ENCODE measurements at places on chromosomes 7 and 10.

DNA sequence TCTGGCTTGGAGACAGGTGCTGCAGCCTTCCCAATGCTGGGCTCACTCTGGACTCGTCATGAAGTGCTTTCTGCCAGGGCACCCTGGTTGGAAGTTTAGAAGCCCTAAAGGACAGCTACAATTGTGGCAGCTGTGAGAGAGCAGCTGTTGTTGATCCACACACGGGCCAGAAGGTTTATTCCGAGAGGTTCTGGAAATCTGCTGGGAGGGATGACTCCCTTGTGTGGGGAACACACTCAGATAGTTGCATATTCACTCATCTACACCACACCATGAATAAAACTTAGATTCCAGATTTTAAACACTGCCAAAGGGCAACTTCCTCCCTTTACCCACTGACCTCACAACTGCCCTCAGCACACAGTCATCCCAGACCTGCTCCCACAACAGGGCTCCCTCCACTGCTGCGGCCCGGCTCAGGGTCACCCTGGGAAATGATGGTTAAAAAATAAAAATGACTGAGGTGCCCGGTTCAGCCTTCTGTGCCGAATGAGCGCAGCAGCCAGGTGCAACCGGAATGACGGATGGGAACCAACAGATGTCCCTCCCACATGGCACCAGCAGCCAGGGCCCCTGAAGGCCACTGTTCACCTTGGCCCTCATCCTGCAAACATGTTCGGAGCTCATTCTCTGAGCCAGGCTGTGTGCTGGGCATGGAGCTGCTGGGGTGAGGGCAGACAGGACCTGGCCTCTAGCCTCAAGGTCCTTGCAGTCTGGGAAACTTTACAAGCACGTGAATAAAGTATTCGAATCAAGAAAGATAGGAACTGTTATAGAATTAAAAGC is 40.2 kb downstream of the ASB13 start:
- no peak for DNase-seq

DNA sequence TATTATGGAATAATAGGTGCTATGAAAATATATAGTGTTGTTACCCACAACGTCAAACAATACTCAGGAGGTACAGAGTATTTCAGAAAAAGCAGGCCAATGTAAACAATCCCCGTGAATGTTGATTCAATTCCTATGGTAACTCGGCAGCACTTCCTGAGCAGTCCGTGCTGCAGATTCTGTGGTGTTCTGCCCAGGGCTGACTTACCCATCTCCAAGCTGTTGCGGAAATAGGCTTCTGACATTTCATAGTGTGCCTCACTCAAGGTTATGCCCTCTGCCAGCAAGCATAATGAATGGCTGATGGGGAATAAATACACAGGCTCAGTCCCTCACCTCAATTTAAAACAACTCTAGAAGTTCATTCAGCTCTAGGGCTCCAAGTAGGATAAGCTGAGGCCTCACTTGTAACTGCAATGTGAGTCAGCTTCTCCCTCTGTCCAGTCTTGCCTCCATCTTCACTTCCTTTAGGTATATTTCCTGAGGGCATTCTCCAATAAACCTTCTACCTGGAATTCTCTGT is 177.6 kb downstream of the GNAI1 start:
- no peak for DNase-seq

DNA sequence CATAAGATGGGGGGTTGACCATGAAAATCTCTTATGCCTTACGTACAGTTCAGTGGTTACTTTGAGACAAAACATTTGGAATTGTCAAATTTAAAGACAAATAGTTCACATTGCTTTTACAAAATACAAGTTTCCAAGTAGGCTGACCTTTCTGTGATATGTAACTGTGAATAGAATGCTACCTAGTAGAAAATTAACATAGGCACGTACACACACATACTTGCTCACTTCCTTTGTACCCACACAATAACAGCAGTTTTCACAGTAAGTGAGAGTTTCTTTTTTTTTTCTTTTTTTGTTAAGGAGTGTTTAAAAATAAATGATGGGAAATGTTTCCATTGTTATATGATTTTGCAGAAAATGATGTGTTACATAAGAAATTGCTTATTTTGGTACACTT is 53.3 kb upstream of the SP8 start:
- DNase-seq, result no peak

DNA sequence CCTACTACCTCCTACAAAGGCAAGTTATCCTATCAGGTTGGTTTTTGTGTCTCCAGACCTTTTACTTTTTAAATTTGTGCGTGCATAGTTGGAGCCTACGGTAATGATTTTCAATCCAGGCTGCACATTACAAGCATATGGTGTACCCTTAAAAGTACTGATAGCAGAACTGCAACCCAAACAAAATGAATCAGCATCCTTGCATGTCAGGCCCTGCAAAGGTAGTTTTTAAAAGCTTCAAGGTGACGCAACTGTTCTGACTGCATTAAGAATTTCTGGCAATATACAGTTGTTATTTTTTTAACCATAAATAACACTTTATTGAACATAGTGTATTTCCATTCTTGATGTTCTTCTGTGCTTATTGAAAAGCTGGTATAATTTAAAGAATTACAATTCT is 28.9 kb downstream of the GNAT3 start:
- no peak for DNase-seq

GRCh38 chr10:112311481-112311880 is 28.3 kb downstream of the TECTB start:
- no peak for DNase-seq

GRCh38 chr10:126584836-126585235 is 85.7 kb downstream of the C10orf90 start:
- no peak for DNase-seq

- no peak for DNase-seq
Observed at GRCh38 chr7:87452279-87452678, 23.2 kb downstream of the ABCB4 start.

GRCh38 chr7:129162732-129163131 is 18.2 kb downstream of the TSPAN33 start:
- DNase-seq, result no peak

GRCh38 chr7:135731-136645 is 56.4 kb upstream of the FAM20C start:
- no peak for DNase-seq

DNA sequence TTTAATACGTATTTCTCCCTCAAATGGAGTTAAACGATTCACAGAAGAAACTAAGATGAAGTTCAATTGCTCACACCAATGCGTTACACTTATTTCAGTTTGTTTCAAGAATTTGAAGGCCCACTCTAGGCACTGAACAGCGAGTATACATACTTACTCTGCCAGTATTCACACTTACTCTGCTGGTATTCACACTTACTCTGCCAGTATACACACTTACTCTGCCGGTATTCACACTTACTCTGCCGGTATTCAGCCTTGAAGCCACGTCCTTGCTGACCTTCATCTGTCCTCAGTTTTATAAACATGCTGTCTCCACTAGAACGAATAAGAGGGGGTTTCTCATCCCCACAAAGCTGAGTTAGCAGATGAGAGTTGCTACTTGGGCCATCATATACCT is 86.0 kb downstream of the CUBN start:
- DNase-seq, result no peak

GRCh38 chr7:116897661-116898060 is 35.3 kb downstream of the CAPZA2 start:
- DNase-seq, result no peak

DNA sequence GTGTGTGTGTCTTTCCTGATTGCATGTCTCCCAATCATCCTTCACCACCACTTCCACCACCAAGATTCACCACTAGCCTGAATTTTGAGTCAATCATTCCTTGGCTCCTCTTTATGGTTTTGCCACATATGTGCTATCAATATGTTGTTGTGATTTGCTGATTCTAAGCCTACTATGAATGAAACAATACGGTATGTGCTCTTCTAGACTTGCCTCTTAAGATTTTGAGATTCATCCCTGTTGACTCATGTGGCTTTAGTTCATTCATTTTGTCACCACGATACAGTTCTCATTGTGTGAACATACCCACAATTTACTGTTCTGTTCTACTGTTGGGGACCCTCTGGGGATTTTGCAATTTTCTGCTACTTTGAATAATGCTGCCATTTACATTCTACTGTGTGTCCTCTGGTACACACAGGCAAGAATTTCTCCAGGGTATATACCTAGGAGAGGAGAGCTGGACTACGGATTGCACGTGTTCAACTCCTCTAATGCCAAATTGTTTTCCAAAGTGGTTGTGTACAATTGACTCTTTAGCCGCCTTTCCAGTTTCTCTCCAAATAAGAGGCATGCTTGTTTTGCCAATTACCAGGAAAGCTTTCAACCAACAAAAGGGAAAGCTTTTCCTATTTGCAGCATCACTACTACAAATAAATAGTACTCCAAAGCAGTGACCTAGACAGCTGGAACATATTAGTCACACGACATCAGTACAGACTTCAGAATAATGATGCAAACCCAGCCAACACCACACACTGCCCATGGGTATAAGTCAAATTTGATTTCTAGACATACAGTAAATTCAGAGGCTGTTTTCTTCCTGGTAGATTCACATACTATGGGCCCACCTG is 30.0 kb downstream of the SGMS1 start:
- no peak for DNase-seq

GRCh38 chr7:15602236-15602635 is 40.4 kb upstream of the AGMO start:
- DNase-seq, result no peak

DNA sequence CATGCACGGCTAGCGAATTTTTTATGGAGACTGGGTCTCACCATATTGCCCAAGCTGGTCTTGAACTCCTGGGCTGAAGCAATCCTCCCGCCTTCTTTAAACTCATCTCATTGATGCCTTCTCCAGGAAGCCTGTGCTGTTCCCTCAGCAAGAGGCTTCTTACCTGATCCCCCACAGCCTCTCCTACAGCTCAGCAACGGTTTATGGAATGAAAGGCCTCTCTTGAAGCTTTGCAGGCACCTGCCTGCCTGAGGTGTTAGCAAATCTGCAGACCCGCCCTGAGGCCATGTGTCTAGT is 468 bp upstream of the TRIM56 start:
- DNase-seq, result no peak

DNA sequence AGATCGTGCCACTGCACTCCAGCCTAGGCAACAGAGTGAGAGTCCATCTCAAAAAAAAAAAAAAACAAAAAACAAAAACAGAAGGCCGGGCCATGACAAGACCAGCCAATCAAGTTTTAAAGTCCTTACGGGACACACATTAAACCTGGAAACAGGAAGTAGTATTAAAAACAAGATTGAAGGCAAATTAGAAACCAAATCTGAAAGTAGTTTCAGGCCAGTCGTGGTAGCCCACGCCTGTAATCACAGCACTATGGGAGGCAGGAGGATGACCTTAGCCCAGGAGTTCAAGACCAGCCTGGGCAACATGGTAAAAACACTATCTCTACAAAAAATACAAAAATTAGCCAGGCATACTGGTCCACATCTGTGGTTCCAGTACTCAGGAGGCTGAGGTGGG is 18.1 kb downstream of the PSAP start:
- no peak for DNase-seq

GRCh38 chr10:89836840-89837164 is 135.4 kb downstream of the KIF20B start:
- no peak for DNase-seq

DNA sequence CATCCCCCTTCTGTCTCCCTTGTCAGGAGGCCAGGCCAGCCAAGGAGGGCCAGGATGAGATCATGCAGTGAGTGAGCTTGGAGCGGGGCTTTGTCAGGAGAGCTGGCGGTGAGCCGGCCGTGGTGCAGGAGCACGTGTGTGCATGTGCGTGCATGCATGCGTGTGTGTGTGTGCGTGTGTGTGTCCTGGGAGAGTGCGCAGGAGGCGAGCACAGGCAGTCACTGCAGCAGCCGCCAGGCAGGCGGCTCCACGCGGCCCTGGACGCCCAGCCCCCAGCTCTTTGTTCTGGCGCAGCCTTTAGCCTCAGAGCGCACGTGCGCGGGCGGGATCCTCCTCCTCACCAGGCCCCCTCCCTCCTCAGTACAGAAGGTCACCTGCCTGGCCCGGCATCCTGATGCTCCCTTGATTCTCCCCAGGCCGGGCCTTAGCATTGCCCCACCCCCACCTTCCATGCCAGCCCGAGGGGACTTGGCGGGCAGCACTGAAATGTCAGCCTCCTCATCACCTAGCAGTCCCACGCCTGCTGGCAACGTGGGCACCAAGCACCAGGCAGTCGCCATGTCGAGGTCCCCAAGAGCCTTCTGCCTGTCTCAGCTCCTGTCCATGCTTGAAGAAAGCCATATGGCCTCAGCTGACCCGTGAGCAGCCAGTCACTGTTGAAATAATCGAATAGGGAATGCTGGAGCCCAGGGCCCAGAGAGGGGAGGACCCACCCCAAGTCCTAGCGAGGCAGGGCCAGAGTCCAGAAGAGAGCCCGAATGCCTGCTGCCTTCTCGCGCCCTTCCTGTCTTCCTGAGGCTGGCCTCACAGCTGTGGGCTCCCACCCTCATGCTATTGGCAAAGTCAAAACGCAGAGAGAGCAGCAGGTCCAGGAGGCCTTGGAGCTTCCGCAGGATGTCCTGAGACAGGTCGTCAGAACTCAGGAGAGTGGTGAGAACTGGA is 125.9 kb upstream of the PPIF start:
- DNase-seq, result peak; percentile 69

GRCh38 chr10:49505076-49505475 is 33.8 kb downstream of the ERCC6 start:
- DNase-seq, result no peak

- DNase-seq, result no peak
Observed at GRCh38 chr7:91198371-91198770, 65.9 kb upstream of the FZD1 start.

- DNase-seq, result no peak
Observed at GRCh38 chr7:78020874-78021249, 222.3 kb downstream of the PHTF2 start.

DNA sequence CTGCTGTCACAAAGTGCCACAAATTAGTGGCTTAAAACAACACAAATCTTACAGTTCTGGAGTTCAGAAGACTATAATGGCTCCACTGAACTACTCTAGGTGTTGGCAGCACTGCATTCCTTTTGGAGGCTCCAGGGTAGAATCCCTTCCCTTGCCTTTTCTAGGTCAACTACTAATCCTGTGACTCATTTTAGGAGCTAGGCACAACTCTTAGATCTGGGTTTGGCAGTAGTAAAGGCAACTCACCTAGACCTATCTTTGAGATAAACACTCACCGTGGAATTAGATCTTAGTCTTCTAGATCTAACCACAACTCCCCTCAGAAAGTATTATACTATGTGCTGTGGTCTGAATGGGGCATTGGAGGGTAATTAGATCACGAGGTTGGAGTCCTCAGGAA is 60.4 kb downstream of the ANKIB1 start:
- no peak for DNase-seq

DNA sequence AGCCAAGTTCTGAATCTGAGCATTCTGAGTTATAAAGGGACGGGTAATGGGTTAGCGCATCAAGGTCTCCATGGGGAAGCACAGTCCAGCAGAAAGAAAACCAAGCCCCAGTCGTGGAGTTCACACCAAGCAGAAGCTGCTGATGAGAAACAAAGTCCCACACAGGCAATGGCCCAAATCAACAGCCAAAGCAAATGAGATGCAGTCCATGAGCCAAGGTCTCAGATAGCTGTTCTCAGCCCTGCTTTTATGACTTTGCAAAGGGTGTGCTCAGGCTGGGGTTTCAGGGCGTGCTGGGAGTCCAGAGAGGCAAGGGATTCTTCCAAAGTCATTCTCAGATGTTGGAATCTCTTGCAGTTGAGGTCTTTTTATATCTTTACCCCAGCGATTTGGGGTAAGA is 32.0 kb downstream of the THNSL1 start:
- no peak for DNase-seq

GRCh38 chr10:62648921-62649320 is 155.6 kb upstream of the ADO start:
- no peak for DNase-seq

All from posterior cingulate gyrus (tissue), 11 donors.